Karpas-422 (cell line): ENCODE measurements at places on chromosomes 4 and X.

DNA sequence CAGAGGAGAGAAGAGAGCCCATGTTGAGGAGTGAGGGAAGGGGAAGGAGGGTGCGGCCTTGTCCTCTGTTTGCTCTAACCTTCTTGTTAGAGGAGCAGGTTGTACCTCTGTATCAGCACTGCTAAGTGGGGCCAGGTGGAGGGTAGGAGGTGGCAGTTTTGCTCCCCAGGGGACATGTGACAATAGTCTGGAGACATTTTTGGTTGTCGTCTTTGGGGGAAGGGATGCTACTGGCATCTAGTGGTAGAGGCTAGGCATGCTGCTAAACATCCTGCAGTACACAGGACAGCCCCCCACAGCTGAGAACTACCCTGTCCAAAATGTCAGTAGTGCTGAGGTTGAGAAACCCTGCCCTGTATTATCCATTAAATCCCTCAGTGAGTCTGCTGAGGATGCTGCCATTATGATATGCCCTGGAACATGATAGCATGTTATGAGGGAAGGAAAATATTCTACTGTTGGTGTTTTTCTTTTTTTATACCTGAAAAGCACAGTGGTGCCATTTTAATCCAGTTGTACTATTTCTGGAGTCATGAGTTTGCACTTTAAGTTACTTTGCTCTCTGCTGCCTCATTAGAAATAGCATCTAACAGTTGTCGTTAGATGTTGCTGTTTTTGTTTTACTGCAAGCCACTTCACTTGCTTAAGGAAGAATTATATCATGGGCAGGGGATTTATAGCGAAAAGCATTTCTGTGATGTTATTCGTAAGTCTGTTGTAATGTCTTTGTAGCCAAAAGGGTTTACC, 90.6 kb downstream of the LRP2BP start:
- DNase-seq, result peak; percentile 83

GRCh38 chrX:69018416-69019072, 146.7 kb downstream of the PJA1 start:
- DNase-seq, result no peak

GRCh38 chr4:26028793-26029567, 115.0 kb downstream of the SMIM20 start:
- peak; percentile 74 for DNase-seq

- DNase-seq, result no peak
Observed at GRCh38 chr4:123017636-123018395, 95.4 kb upstream of the NUDT6 start.

DNA sequence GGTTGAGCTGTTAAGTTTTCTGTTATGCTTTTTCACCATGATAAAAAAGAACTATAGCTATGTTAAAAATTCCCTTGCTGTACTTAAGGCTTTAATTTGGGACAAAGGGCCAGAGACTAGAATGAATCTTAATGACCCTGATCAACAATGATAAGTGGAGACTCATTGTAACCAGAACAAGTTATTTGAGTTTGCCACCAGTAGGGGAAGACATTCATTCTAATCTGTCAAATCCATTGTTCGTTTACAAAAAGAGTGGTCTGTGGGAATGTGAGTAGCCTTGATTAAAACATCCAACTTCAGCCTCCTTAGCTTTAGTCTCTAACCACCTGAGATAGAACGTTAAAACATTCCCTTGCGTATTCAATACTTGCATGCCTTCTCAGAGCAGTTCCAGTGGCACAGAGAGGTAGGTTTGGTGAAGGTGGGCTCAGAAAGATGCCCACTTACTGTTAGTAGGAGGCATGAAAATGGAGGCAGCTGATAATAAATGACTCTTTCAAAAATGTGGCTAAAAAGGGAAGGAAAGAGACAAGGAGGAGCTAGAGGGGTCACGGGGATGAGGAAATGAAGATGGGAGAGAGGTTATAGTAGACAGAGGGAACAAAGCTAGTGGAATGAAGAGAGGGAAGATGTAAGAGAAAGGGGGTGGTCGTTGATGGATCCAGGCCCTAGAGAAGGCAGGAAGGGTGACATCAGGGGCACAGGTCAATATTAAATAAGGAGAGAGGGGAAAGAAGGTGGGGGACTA, 66.2 kb downstream of the EGF start:
- no peak for DNase-seq

GRCh38 chr4:127642169-127642568, 9.4 kb downstream of the INTU start:
- no peak for DNase-seq

DNA sequence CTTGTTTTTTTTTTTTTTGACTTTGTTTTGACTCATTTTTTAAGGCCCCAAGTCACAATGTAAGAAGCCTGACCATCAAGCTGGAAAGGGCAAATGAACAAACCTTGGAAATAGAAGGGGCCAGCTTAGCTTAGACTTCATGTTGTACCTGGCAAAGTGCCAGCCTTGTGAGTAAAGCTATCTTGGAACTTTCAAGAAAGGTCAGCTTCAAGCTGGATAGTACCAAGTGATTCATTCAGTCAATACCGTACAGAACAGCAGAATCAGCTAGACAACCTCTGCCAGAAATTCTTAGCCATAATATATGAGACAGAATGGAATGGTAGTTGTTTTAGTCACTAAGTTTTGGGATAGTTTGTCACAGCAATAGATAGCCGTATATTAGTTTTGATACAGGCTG, 1492.2 kb upstream of the TENM3 start:
- no peak for DNase-seq

GRCh38 chr4:20288047-20288650, 36.4 kb downstream of the SLIT2 start:
- DNase-seq, result no peak

DNA sequence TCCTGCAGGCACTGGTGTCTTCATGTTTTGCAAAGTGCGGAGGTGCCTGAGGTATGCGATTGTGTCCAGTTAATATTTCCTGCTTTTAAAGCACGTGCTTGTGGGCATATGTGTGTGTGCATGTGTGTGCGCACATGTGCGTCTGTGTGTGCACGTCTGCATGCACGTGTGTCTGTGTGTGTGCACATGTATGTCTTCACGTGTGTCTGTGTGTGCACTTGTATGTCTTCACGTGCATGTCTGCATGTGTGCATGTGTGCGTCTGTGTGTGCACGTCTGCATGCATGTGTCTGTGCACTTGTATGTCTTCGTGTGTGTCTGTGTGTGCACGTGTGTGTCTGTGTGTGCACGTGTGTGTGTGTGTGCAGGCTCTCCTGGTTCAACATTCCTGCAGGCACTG, 49.5 kb downstream of the SHOX start:
- DNase-seq, result no peak

- no peak for DNase-seq
Observed at GRCh38 chrX:42149765-42150164, 226.4 kb upstream of the CASK start.

- no peak for DNase-seq
Observed at GRCh38 chr4:157014621-157015591, 43.3 kb upstream of the PDGFC start.

DNA sequence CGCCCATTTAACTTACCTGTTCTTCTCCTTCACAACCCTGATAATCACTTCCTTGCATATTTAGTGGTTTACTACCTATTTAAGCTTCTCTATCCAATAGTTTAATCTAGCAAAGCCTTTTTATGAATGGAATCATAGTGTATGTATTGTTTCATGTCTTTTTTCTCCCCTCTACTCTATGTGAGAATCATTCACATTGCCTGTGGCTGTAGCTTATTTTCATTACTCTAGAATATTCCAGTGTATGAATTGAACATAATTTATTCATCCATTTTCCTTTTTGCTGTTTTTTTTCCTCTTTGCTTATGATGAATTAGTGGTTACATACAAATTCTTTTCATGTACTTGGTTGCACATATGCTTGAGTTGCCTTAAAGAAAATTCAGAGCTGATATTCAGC, 490 bp upstream of the ADH4 start:
- DNase-seq, result no peak

DNA sequence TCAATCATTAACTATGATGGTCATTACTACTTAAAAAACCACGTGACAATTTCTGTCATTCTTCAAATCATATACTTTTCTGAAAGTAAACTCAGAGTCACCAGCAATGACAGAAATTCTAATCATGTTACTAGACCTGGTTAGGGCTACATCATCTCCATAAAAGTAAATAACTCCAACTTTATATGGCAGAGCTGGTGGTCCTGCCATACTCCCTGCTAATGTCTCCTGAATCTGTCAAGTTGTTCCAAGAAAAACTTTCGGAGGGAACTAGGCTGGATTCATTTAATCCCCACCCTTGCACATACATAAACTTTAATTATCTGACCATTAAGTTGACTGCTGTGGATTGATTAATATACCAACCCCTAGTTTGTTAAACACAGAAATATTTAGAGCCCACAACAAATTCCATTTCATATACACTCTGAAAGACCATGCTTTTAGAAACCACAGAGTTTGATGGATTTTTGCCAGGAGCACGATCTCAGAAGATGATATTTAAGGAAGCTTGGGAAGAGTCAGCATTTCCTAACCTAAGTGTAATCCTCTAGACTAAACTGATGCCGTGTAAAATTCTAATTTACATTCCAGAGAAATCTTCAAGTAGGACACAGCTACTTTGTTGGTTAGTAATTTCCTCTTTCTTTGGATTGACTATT, 577.0 kb downstream of the FAT4 start:
- DNase-seq, result no peak

DNA sequence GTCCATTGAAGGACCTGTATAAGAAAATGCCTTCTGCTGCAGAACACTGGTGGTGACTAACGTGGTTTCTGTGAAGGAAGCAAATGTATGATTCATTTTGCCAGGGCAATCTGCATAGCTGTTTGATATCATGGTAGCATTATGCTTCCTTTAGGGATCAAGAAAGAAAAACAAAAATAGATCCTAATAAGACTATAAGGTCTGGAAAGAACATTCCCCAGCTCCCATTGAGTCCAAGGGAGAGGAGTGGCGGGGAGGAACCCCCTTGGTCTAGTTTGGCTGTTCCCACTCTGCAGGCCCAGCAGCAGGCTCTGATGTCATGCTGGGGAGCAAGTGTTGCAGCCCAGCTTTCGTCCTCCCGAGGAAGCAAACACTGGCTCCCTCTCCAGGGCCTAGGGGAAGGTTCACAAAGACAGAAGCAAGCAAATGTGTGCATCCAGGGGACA, 154.5 kb upstream of the GALNT7 start:
- DNase-seq, result no peak

DNA sequence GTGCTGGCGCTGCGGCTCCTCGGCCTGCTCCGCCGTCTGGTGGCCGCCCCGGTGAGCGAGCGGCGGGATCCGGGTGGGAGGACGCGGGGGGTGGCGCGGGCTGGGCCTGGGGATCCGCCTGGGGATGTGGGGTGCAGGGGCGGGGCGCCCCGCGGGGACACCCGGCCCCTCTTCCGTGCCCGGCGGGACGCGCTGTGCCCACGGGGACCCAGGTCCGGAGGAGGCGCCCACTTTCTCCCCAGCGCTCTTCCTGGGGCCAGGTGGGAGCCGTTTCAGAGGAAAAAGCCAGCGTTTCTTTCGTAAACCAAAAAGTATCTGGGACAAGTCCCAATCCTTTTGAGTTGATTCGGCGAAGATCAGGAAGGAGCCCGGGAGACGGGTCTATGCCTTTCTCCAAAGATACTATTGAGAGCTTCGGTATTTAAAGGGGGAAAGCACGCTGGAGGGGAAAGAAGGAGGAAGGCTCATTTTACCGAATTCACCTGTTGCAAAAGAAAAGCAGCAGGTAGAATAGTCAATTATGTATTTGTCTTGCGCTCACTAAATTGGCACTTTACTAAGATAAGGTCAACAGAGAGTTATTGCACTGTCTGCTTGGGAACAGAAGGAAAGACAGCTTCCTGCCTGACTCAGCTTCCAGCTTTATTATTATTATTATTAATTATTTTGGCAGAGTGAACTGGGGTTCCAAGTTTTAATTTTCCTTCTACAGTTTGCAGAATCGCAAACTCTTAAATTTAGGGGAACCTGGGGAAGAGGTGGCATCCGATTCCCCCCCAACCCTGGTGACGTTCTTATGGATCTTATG, 81.5 kb upstream of the CD99 start:
- peak; percentile 62 for DNase-seq

- DNase-seq, result no peak
Observed at GRCh38 chrX:10048076-10048475, 80.9 kb downstream of the CLDN34 start.

DNA sequence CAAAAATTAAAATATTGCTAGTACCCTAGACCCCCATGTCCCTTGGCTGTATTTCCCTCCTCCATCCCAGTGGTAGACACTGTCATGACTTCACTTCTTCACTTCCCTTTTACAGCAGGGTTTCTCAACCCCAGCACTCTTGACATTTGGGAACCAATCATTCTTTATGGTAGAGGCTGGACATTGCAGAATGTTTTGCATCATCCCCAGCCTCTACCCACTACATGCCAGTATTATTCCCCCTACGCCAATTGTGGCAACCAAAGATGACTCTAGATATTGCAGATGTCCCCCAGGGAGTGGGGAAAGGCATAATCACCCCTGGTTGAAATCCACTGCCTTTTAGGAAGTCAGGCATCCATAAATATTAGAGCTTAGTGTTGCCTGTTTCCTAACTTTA, 138.6 kb downstream of the AMELX start:
- DNase-seq, result no peak

GRCh38 chr4:181890911-181891310, 352.3 kb upstream of the TENM3 start:
- DNase-seq, result no peak

GRCh38 chr4:72568959-72569718, at the start of gene ADAMTS3:
ADAMTS3 (minus strand) TSS chr4:72569221; CDS start chr4:72568762, 459 bp downstream.
- DNase-seq, result no peak

GRCh38 chr4:47484168-47484567, 907 bp upstream of the ATP10D start:
- DNase-seq, result peak; percentile 78

GRCh38 chrX:110310000-110310790, 7.7 kb downstream of the AMMECR1 start:
- no peak for DNase-seq

GRCh38 chr4:173735049-173735448, 205.0 kb upstream of the HAND2 start:
- DNase-seq, result no peak

DNA sequence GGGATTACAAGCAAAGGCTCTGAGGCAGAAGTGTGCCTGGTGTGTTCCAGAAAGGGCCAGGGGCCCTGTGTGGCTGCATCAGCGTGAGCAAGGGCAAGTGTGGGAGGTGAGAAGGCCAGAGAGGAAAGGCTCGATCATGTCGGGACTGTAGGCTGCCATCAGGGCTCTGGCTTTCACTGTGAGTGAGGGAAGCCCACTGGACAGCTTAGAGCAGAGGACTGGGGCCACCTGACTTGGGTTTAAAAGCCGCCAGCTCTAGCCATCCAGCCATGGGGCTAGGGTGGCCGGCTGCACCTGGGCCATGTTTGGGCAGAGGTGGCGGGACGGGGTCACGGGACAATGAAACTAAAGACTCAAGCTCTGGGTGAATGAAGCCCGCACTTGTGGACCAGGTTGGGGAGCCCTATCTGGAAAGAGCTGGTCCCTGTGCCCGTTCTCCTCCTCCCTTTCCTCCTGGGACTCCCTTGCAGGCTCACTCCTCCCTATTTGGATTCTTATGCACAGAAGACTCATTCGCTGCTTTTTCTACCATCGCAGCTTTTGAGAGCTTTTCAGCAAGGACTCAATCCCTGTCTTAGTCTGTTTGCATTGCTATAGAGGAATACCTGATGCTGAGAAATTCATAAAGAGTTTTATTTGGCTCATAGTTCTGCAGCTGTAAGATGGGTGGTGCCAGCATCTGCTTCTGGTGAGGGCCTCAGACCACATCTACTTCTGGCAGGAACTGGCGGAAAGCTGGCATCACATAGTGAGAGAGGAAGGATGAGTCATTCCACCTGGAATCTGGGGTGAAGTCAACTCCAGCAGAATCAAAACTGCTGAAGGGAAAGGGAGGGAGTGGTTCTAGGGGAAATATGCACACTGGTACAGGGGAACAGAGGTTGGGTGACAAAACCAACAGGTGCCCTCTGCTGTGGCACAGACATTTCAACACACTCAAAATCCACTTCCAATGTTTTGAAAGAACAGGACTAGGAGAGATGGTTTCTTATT, 15.3 kb downstream of the CTAG1B start:
- peak; percentile 11 for DNase-seq
